ENCODE measurements at places on chromosomes 5 and 9.

DNA sequence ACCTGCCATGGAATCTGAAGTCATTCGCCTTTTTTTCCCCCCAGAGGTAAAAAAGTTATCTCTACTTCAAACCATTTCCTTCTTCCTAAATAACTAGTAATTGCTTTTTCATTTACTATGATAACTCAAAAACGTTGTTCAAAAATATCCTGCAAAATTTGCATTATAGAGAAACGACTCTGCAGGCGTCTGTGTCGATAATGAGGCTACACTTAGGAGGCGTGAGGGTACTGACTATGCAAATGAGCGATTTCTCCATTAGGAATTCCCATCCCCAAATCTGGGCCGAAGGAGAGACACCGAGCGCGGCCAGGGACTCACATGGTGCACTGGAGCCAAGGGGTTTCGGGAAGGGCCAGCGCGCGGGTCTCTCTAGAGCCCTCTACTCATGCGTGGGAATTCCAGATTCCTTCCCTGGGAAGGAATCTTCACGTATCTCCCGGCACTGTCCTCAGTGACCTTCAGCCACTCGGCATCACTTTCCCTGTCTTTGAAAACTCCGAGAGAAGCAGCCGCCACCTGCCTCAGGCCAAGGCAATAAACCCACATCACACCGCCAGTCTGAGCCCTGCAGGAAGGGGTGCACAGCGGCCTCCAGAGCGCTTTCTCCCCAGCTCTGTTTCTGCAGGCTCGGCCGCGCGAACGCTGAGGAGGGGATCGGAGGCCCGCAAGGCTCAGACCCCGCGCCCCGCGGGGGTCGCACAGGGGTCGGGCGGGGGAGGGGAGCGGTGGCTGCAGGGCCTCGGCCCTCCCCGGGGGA is 718 bp upstream of the DENND4C start:
- DNase-seq: peak; percentile 55

DNA sequence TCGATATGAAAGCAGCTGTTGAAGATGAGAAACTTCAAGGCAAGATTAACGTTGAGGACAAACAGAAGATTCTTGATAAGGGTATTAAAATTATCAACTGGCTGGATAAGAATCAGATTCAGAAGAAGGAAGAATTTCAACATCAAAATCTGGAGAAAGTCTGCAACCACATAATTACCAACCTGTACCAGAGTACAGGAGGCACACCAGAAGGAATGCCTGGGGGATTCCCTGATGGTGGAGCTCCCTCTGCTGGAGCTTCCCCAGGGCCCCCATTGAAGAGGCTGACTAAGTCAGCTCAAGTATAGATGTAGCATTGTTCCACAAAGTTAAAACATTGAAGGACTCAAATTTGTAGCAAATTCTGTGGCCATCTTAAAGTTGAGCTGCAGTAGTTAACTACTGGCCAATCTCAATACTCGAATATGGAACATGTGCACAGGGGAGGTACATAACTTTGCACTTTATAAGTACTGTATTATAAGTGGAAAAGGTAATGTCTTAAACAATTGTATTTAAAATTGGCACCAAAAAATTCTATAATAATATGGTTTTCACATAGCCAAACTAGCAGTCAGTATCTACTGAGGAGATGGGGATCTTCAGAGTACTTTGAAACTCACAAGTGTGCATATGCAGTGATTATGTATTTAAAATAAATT is 237.5 kb downstream of the CHSY3 start:
- no peak for DNase-seq

DNA sequence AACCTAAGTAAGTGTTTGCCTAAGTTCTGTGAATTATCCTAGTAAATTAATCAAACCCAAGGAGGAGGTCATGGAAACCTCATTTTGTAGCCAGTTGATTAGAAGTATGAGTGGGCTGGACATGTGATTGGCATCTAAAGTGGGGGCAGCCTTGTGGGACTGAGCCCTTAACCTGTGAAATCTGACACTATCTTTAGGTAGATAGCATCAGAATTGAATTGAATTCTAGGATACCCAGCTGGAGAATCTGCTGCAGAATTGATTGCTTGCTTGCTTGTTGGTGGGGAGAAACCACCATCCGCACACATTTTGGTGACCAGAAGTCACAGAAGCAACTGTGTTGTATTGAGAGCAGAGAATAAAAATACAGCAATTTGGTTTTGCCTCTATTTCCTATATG is 97.0 kb downstream of the FBXL7 start:
- DNase-seq: no peak

DNA sequence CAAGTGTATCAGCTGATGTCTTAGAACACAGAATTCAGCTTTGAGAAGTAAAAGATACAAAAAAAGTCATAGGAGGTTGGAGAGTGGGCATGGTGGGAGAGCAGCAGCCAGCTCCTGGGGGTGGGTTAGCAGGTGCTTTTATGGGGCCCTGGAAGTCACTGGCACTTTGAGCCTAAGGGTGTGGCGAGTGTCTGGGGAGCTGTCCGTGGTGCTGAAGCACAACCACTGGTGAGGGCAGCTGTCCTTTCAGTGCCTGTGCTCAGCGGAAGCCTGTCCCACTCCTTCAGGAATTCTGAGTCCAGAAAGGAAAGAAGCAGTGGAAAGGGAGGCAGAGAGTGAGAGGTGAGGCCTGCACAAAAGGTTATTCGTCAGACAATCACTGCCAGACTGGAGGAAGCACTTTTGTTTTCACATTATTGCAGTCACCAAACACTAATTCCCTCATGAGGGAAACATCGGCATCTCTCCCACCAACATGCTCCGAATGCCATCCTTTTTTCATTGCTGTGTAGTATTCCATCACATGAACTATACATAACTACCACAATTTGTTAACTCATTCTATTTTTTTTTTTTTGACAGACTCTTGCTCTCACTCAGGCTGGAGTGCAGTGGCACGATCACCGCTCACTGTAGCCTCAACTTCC is 59.4 kb upstream of the RAPGEF1 start:
- no peak for DNase-seq

GRCh38 chr5:116394186-116394867 is 180.3 kb downstream of the SEMA6A start:
- peak; percentile 10 for DNase-seq

GRCh38 chr9:114738581-114739316 is 56.8 kb upstream of the TEX48 start:
- peak; percentile 86 for DNase-seq

All from NCI-H510A treated with DMSO at 0.1 percent for 48 hours (cell line).